Pancreas (tissue), 10 donors: ENCODE measurements at places on chromosomes 1 and 21. TPM values are rescaled to one million over a fixed set of nuclear protein-coding genes. Genes with fewer than 3 reads are reported as not detected.

Gene VSIG8
- not detected for total RNA-seq

Gene B3GALT2
- 0.31 TPM for total RNA-seq

Gene ADAMTS5
- 3.4 TPM for total RNA-seq

Gene KCNC4
- total RNA-seq = 13.6 TPM

Gene GPR61
- total RNA-seq = not detected

Gene LCE1B
- total RNA-seq = not detected

Gene HPDL
- 0.18 TPM for total RNA-seq

Gene SYT14
- total RNA-seq = 0.72 TPM

Gene CFAP126
- not detected for total RNA-seq

Gene ACTA1
- not detected for total RNA-seq

Gene KCNH1
- total RNA-seq = 0.49 TPM

Gene C1orf87
- not detected for total RNA-seq

Gene PNRC2
- 57.4 TPM for total RNA-seq
